ENCODE measurements at places on chromosomes 4 and X.

- peak; percentile 20 for DNase-seq
These were observed 186.9 kb downstream of the LRBA start for GRCh38 chr4:150828159-150828558.

- no peak for DNase-seq
These were observed 1351.6 kb upstream of the PABPC4L start for GRCh38 chr4:135553213-135553612.

DNA sequence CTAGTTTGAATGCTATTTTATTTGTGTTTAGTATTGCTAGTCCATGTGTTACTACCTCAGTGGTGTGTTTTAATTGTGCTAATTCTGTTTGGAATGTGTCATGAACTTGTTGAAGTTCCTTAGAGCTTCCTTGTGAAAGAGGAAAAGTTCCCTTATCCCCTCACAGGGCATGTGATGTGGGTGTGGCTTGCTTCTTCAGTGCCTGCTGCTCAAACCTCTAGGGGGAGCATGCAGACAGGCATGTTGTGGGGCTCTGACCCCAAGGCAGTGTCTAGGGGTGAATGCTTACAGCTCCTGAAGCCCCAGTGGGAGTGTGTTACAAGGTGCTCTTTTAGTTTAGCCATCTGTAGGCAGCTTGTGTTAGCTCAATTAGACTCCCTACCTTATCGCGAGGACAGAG, 86.5 kb downstream of the MAGED4 start:
- no peak for DNase-seq

- DNase-seq, result no peak
These were observed 8.8 kb upstream of the LRRC66 start for GRCh38 chr4:52028970-52029369.

DNA sequence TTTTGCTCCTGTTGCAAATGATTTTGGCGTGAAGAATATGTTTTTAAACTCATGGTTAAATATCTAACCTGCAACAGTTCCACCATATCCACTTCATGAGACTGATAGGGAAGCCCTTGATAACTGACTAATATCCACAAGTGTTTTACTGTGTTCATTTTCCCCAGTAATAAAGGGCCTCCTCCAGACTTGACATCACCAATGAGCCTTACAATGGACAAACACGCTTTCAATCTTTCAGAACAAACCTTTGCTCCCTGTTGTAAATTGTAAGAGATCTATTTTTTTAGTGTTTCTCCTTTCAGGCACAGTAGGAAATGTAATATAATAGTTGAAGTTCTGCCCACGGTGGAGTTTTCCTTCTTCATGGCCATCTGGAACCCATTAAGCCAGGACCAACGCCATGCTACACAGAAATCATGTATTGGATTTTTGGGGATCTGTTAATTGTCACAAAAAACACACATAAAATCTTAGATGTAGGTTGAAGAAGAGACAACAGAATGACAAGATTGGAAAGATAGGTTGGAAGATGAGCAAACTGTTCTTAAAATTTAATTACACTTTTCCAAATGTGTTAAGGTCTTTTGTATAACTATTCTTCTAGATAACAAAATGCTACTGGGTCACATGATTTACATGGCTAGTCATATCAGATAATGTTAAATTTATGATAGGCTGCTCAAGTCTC, 1030.1 kb downstream of the FSTL5 start:
- no peak for DNase-seq

GRCh38 chr4:83267830-83268475, 16.6 kb downstream of the COQ2 start:
- DNase-seq, result no peak

DNA sequence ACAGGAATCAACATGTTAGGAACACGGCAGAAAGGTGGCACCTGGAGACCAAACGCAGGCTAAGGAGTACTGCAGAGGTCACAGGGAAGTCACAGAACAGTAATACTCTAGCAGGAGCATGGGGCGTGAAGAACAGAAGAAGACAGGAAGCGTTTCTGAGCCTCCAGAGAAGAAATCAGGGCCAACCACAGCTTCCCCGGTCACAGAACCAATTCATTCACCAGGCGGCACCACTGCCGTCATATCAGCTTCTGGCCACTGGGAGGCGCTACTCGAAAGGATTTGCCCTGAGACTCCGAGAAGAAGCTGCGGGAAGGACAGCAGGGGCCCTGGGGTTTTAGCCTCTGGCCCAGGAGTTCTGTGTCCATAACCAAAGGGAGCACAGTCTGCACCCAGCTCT, 78.0 kb upstream of the DRD5 start:
- DNase-seq, result peak; percentile 5

DNA sequence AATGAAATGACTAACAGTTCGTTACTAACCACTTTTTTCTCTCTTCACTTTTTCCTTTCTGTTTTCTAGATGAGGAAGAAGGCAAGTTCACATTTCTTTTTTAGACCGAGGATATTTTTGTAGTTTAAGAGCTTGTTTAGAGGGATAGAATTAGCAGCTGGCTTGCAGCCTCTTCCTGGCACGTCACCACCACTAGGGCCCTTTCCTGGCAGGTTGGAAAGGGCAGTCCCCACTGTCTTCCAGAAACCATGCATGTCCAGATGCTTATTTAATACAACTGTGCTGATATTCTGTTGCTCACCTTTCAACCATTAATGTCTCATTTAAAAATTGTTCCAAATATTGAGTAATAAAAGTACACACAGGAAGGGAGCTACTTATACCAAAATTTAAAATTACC, 209.5 kb upstream of the PACRGL start:
- no peak for DNase-seq

DNA sequence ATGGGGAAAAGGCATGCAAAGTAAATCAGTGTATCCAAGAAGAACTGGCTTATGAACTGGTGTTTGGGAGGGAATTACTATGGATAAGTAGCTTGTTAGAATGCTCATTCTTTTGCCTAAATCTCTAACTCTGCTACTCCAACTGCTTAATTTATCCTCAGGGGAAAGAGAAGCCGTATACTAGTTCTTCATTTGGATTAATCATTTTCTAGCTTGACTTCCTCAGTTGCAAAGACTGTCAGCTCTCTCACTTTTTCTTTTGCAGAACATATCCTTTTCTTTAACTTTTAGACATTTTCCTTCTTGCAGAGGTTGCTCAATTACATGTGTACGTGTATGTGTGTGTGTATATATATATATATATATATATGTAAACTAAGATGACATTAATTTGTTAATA, 21.9 kb downstream of the GPRIN3 start:
- no peak for DNase-seq

DNA sequence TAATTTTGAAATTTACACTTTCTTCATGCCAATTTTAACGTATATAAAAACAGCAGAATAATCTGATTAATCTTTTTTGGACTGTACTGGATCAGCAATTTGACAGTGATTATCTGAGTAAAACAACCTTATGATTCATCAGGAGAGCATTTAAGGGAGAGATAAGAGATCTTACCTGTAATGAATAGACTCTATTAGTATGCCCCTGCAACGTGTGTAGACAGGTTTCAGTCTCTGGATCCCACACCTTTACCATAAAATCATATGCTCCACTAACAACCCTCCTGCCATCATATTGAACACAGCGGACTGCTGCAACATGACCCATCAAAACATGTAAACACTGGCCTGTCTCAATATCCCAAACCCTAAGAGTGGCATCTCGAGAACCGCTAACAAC, 210.1 kb downstream of the FBXW7 start:
- no peak for DNase-seq

DNA sequence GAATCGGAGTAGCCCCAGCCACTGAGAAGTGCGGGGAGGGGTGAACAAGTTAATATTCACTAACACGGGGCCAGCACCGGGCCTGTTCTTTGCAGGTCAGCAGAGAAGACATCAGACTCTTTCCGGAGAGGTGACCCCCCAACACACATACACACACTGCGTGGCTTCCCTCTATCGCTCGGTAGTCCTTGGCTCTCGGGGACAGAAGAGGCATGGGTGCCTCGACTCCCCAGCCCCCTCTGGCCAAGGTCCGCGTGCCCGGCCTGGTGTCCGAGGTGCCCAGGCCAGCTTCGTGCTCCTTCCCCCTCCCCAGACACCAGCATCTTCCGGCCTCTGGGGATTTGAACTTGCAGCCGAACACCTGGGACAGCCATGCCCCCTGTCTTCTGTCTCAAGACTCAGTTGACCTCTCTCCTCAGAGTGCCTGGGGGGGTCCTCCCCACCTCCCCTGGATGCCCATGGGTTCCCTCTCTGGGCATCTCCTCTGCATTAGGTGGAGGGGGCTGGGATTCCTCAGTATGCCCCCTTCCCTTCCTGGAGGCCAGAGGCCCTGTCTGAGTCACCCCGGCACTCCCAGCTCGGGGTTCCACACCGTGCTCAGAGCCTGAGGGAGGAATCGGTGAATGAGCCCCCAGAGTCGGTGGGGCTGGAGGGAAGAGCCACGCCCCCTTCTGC, 104.5 kb downstream of the SORCS2 start:
- DNase-seq, result no peak

- no peak for DNase-seq
These were observed 74.6 kb upstream of the SH3RF1 start for GRCh38 chr4:169345316-169345721.

- DNase-seq, result no peak
These were observed 1.5 kb downstream of the KLF8 start for GRCh38 chrX:56233682-56234081.

DNA sequence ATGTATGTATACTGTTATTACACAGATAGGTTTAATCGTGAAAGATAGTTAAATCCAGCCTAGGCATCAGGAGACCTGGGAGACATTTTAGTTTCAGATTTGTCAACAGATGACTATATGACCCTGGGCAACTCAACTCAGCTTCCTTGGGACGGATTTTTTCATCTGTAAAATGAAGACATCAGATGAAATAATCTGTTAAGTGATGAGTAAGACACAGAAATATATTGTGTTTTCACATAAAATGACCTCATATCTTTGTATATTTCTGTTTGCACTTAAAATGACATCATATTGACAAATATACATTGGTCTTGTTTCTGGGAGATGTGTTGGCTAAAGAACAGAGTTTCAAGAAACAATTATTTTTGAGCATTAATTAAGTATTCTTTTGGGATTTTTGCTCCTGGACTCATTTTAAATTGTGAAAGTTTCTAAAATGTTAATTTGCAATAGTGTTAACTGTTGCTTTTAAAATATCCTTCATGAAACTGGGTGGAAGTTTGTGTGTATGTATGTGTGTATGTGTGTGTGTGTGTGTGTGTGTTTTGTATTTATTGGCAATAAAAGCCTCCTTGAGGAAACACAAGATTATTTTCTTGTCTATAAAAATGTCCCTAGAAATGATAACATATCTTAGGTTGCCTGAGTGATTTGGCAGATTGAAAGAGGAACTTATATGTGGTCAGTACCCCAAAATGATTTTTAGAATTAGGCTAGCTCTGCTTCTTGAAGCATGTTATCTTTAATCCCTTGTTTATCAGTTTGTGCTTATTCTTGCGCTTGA, 29.1 kb upstream of the MMAA start:
- DNase-seq, result no peak

GRCh38 chrX:104330966-104331365, 76.2 kb upstream of the ESX1 start:
- no peak for DNase-seq

DNA sequence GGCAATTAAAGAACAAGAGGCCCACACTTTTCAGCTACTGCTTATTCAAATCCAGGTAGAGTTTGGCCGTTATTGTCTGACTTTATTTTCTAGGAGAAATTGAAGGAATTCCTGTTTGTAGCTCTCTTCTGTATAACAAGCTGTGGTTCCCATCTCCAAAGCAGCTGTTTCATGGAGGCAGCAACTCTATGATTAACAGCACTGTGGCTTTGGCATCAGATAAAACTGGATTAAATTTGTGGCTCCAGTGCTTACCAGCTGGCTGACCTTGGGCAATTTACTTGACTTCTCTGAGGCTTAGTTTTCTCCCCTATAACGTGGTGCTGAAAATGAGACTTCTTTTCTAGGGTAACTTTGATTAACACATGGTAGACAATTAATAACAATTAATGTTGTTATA, 28.1 kb downstream of the SLC30A9 start:
- no peak for DNase-seq

DNA sequence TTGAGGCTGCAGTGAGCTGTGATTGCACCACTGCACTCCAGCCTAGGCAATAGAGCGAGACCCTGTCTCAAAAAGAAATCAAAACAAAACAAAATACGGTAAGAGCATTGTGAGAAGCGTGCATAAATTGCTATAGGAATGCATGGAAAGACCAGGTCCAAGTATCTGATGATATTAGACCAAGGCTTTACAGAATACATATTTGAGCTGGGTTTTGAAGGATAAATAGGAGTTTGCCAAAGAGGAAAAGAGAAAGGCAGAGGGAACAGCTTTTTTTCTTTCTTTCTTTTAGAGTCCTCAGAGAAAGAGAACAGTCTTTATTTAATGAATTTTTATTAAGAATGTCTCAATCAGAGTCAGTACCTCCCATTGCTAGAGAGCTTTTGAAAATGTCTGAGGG, 79.5 kb upstream of the PRPS1 start:
- no peak for DNase-seq

All from stimulated activated CD8-positive, alpha-beta memory T cell treated with anti-CD3 and anti-CD28 coated beads, Interleukin-15, amount 100 ng/mL, for 4 hours (primary cell).